ENCODE measurements at places on chromosomes 5 and 9.

DNA sequence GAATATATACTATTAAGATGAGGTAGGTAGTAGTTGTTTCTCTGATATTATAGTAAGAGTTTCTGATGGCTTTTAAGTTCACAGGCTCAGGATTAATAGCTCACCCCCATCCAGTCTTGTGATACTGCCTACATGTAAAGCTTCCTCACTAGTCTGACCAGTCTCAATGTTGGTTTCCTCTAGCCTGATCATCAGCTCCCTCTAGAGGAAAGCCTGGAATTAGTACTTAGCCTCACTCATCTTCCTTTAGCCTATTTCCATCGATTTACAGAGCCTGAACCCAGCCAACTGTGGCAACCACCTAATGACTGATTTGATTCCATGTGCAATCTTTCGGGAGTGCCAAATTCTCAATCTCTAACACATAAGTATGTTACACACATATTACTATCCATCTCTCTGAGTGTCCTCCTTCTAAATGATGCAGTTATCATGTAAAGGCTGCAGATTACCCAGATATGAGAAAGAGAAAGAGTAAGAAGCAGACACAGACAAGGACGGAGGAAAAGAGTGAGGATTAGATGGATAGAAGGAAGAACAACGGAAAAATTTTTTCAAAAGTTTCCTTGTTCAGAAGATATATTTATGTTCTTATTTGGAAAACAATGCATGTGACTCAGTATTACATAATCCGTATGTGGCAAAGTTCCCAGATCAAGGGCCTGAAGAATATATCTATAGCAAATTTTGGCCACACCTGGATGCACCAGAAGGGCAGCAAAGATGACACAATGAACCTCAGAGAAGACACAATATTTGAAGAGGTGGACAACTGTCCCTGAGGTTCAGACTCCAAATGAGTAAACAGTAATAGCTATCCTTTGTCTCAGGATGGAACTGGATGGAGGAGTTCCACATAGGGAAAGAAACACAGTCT, 333.7 kb downstream of the ELAVL2 start:
- DNase-seq: no peak

- DNase-seq: no peak
Measured at GRCh38 chr5:173310861-173311785, 17.1 kb downstream of the STC2 start.

DNA sequence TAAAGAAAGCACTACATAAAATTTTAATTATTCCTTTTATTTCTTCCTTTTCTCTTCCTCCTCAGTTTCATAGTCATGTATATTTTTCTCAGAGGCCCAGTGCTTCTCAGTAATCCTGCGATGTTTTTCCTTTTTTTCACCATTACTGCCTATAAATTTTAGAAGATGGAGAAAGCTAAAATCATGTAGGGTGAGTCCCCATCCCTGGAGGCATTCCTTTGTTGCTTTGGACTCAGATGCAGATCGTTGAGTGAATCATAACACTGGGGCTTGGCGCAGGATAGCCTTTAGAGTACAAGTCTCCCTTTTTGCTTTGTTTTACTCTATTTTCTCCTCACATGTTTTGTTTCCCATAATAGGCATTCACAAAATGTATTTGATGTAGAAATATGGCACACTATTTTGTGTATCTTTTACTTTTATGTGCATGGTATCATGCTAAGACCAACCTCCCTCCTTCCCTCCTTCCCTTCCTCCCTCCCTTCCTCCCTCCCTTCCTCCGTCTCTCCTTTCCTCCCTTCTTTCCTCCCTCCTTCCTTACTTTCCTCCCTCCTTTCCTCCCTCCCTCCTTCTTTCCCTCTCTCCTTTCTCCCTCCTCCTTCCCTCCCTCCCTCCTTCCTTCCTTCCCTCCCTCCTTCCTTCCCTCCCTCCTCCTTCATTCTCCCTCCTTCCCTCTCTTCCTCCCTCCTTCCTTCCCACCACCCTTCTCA, 72.4 kb downstream of the NUDT12 start:
- no peak for DNase-seq

GRCh38 chr9:90943341-90943740, 141.7 kb downstream of the SYK start:
- DNase-seq: no peak

GRCh38 chr9:29332789-29333188, 1759.5 kb upstream of the C9orf72 start:
- DNase-seq: no peak

GRCh38 chr5:178398901-178399700, 166.5 kb upstream of the PHYKPL start:
- DNase-seq: no peak

DNA sequence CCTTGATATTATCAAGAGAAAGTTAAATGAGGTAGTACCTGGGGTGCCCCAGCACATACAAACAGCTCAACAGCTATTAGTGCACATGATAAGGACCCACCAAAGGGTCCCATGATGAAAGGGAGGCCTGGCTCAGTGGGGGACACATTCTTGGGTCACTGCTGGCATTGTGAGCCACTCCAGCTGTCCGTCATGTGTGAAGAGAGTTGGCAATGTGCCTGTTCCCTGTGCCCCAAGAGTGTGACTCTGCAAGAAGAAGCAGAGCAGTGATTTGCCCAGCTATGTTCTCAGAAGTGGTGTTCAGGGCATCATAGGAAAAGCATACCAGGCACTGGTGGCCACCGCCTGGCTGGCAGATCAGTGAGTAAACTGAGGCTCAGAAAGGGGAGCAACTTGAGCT, 37.1 kb upstream of the TDRD7 start:
- no peak for DNase-seq

DNA sequence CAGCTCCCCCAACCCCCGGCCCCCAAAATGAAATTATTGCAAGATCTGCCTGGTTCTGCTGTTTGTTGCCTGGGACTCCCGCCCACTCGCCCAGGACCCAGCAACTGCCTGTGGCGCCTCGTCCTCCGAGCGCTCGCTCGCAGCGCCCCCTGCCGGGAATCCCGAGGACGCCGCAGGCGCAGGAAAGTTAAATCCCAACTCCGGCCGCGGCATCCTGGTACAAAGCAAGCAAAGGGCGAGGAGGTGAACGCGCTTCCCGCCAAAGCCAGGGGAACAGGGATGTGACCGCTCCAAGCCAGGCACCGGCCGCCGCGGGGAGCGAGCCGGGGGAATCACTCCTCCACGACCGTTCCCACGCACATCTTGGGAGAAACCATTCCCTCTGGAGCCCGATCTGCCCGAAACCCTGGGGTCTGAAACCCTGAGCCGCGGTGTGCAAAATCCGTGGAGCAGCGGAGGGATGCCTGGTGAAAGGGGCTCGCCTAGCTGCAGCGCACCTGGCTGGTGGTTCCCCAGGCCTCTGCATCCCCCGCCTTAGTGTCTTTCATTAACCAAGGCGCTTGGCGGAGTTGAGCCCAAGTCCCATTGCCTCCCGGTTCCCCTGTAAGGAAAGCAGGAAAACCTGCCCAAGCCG, 1.3 kb downstream of the SEMA5A start:
- peak; percentile 16 for DNase-seq

- DNase-seq: peak; percentile 61
Measured at GRCh38 chr9:36486933-36487481, 85.7 kb upstream of the MELK start.

GRCh38 chr5:179599973-179600372, 23.5 kb downstream of the HNRNPH1 start:
- no peak for DNase-seq

DNA sequence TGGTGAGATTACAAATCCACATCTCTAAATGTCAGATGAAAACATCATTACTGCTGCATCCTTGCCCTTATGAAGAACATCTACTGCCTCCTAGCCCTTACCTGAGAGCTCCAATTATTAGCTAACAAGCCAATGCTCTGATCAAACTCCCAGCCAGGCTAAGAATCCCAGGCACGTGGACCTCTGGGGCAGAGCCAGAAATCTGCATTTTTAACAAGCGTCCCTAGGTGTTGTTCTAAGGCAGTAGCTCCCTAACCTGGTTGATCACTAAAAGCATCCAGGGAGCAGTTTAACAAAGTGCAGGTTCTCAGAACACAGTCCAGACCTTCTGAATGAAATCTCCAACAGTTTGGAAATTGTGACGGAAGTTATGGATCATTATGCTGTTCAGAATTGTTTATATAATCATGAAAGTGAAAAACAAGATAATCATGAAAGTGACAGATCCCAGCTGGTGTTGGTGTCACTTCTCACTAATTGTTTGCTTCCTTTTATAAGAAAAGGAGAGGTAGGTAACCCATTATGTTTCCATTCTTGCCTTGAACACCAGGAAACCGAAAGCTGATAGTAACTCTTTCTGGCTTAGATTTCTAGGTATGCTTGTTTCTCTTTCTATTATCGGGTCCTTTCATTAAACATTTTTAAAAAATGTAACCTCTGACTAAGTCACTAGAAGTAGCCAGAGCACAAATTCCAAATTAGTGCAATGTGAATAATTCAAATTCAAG, 216.5 kb upstream of the NR4A3 start:
- no peak for DNase-seq

- no peak for DNase-seq
Measured at GRCh38 chr5:54390015-54390414, 65.5 kb upstream of the HSPB3 start.

DNA sequence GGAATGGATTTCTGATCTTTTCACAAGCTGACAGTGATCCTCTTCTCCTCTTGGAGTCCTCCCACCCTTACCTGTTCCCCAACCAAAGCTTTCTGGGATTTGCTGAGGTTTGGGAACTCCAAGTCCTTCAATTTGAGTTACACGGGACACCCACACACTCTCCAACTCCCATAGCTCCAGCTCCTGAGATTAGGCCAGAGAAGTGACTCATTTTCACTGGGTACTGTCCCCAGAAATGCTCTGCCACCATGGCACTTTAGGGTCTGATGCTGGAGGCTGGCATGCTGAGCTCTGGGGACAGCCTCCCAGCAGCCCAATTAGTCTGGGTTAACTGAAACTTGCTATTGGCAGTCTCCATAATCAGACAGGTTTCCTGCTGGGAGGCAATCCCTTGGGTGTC, 14.0 kb upstream of the HRCT1 start:
- no peak for DNase-seq

DNA sequence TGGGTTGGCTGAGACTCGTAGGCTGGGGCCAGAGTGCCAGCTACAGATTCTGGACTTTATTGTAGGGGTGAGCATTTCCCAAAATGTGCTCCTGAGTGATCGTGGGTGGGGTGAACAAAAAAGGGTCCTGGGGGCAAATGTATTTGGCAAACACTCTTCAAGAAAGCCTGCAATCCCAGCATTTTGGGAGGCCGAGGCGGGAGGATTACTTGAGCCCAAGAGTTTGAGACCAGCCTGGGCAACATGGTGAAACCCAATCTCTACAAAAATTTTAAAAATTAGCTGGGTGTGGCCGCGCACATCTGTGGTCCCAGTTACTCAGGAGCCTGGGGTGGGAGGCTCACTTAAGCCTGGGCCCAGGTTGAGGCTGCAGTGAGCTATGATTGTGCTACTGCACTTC, 55.5 kb upstream of the CDKN2AIPNL start:
- DNase-seq: no peak

GRCh38 chr5:106174903-106175302, 1495.8 kb downstream of the EFNA5 start:
- no peak for DNase-seq

DNA sequence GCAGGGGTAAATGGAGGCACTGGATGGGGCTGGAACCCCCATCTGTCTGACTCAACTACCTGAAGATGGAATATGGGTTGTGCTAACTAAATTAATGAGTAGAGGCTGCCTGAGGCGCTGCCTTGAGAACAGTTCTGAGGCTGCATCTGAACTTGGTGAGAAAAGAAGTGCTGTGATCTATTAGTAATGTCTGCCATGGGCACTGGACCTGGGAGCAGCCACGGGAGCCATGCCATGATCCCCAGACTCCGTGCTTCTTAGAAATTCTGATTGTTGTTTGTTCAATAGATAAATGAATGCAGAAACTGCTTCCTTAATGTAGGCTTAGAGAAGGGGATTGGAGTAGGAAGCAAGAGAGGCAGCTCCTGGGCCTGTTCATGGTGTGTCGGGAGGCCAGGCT, 80.2 kb downstream of the KCNIP1 start:
- no peak for DNase-seq

GRCh38 chr9:124137009-124137943, 120.5 kb upstream of the NEK6 start:
- DNase-seq: no peak

DNA sequence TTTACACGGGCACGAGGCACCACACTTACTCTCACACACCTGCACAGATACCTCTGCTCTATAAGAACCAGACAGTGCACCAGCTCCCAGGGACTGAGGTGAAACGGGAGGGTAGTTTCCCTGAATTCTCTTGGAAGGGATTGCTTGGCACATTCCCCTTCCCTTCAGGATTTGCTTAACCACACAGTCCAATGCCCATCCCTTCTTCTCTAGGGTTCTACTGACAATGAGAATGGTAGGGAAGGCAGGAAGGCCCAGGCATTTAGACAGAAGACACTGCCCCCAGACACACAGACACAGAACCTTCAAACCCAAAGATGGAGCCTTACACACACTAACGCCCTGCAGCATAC, 704 bp upstream of the LHX6 start:
- DNase-seq: no peak

DNA sequence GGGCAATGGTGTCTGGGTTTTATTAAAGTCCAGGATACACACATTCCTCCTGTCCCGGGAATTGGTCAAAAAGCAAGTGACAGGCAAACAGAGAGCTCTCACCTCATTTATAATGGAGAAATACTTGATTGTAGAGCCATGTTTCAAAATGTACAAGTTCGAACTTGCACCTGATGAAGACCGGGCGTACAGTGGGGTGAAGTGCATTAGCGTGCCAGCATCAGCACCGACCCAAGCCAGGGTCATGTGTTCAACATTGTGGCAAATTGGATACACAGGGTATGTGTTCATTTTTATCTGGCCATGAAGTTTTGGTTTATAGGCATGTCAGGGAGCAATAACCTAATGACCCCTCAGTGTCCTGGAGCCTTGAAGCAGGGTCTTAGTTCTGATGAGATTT, 472.5 kb downstream of the IRX1 start:
- DNase-seq: no peak

- no peak for DNase-seq
Measured at GRCh38 chr5:165126598-165126997, 1621.2 kb downstream of the MAT2B start.

- DNase-seq: no peak
Measured at GRCh38 chr9:89808076-89808755, 203.4 kb downstream of the GADD45G start.

All from activated CD4-positive, alpha-beta T cell treated with anti-CD3 and anti-CD28 coated beads, Interleukin-2, amount 10 ng/mL, durations not matched to agents 7 days and 5 days (primary cell).